Activated CD4-positive, alpha-beta memory T cell treated with anti-CD3 and anti-CD28 coated beads, Interleukin-2, amount 10 ng/mL, durations not matched to agents 7 days and 5 days (primary cell): ENCODE measurements at places on chromosomes 2 and 18.

DNA sequence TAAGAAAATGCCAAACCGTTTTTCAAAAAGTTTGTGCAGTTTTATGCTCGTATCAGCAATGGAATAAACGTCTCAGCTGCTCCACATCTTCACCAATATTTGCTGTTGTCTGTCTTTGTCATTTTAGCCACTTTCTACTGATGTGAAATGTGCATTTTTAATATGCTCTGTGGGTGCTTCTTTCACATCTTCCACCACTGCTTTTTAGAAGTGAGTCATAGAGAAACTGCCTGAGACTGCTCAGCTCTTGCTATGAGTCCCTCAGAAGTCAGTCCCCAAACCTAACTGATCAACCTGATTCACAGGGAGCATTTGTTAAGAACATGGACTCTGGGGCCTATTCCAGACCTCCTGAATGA is 41.0 kb upstream of the EPC2 start:
- peak; percentile 22 for DNase-seq

GRCh38 chr18:47901624-47902362 is 28.7 kb downstream of the SMAD2 start:
- no peak for DNase-seq

DNA sequence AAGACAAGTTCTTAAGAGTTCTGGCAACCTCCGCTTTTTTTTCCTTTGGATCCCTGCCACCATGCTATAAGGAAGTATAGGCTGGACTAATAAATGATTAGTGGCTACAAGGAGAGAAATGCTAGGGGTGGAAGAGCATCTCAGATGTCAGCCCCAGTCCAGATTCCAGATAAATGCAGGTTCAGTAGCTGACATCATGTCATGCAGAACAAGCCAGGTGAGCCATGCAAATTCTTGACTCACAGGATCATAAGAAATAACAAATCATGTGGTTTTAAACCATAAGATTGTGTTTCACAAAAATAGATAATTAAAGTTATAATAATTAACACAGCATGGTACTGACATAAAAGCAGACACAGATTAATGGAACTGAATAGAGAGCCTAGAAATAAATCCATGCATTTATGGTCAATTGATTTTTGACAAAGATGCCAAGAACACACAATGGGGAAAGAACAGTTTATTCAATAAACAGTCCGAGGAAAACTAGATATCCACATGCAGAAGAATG is 152.9 kb upstream of the SESTD1 start:
- no peak for DNase-seq

DNA sequence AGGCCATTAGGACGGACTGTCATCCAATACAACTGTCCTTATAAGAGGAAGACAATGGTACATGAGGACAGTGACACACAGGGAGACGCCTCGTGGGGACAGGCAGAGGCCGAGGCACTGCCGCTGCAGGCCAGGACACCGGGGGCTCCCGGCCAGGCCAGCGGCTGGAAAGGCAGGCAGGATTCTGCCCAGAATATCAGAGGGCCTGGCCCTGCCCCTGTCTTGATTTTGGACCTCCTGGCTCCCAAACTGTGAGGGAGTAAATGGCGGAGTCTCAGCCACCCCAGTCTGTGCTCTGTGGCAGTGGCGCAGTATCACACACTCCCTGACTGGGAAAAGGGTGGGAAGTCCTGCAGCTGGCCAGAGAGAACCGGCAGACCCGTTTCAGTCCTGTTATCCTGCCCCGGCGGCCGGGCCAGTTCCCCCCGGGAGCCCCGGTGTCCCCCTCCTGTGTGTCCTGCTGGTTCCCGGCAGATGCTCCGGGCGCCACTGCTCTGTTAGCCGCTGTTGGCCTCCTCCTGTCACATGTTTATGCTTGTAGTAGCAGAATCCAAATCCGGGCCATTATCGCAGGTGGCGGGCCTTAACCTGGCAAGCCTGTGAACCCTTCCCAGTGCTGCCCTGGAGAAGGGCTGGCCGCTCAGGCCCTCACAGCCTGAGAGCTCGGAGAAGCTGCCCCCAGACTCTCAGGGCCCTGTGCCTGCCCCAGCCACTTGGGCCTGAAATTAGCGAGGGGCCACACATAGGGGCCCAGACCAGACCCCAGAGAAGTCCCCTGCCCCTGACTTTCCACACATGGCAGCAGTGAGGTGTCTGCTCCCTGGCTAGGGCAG is 31.4 kb upstream of the TAF1B start:
- no peak for DNase-seq

DNA sequence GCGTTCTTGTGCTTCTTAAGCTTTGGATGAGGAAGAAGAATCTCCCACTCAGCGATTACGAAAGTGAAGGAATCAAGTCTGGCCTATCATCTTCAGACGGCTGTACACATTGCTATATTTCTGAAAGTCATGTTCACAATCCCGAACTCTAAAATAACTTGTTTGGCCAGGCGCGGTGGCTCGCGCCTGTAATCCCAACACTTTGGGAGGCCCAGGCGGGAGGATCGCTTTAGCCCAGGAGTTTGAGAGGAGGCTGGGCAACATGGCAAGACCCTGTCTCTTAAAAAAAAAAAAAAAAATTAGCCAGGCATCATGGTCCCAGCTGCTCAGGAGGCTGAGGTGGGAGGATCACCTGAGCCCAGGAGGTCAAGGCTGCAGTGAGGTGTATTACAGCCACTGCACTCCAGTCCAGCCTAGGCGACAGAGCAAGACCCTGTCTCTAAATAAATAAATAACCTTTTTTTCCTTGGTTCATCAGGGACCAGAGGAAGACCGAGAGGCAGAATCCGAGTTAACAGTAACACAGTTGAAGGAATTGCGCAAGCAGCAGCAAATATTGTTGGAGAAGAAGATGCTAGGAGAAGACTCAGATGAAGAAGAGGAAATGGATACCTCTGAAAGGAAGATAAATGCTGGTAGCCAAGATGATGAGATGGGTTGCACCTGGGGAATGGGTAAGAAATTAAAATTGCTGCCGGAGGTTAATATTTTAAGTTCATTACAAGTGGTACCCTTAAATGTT is 1.1 kb downstream of the SLC4A1AP start:
- no peak for DNase-seq

DNA sequence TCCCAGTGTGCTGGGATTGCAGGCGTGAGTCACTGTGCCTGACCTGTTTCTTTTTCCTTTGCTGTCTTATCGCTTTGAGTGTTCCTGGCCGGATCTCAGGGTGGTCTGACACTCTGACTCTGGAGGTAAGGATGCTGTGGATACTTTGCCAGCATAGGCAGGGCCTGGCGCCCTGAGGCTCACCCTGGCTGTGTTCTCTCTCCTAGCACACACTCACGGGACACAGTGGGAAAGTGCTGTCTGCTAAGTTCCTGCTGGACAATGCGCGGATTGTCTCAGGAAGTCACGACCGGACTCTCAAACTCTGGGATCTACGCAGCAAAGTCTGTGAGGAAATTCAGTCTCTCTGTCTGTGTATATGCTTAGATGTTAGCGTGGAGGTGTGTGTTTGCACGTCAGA is 18.0 kb upstream of the SAG start:
- DNase-seq = no peak

GRCh38 chr18:48519431-48520100 is 19.3 kb upstream of the CTIF start:
- no peak for DNase-seq

- DNase-seq = no peak
These were observed 2.8 kb upstream of the LBX2 start for GRCh38 chr2:74502147-74502719.

GRCh38 chr2:112794131-112794733 is 9.9 kb upstream of the IL1A start:
- DNase-seq = peak; percentile 79

DNA sequence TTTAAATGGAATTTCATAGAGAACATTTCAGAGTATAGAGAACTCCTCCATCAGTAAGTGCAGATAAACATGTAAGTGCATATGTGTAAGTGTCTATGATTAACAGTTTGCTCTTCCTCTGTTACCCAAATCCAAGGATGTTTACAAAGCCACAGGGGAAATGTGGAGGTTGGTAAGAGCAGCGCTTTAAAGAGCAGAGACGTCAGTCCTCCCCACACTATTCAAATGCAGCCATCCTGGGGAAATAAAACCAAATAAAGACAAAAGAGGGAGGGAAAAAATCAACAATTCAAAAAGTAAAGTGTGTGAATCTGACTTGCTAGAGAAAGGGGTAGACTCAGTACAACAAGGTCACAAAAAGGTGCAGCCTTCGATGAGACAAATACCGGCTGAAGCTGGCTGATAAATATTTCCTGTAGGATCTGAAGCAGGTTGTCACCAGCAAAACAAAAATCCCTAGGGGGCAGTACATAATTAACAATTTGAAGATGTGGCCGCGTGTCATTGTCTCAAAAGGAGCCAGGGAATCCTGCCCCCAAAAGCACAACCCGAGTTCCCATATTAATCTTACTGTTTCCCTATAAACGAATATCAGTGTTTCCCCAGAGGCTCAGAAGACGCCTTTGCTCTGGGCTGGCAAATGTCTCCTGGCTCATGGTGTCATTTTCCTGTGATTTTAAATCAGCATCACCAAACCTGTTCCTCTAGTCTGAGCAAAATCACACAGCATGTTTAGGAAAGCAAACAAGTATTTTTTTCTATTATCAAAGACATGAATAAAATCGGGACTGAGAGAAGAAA is 216.5 kb downstream of the CDCA7 start:
- no peak for DNase-seq

GRCh38 chr2:36178384-36178783 is 177.2 kb upstream of the CRIM1 start:
- no peak for DNase-seq

- DNase-seq = no peak
These were observed 43.5 kb downstream of the IRS1 start for GRCh38 chr2:226756131-226756530.

GRCh38 chr18:47996091-47996541 is 65.7 kb upstream of the SMAD2 start:
- no peak for DNase-seq

DNA sequence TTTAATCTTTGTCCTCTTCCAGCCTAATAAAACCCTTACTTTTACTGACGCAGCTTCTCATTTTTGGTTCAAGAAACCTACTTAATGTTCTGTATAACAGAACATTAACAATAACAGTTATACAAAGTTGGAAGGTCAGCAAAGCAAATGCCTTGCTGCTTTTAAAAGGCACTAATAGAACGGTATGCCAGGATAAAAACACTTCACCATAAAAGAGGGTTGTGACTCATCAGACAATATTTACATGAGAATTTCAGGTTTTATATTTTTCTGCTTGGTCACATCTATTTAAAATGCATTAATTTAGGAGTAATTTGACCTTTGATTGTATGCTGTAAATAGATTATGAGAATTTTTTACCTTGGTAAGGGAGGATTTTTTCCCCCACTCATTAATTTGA is 3.0 kb downstream of the KLHL41 start:
- DNase-seq = no peak

DNA sequence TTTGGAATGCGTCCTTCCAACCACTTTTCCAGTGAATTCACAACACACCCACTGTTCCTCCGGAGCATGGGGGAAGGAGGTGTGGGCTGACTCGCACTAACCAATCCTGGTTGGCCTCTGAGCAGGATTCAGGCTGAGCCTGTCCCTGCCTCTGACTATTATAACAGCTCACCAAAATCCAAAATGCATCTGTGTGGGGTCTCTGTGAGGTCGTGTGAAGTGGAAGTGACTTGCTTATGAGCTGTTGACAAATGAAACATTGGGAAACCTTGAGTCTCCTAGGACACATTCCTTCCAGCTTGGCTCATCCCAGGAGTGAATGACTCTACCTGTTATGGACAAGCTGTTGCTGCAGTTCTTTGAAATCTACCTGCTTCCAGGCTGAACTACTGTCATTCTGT is 1.5 kb downstream of the CIDEA start:
- DNase-seq = no peak

GRCh38 chr2:98701230-98701629 is 29.7 kb downstream of the MGAT4A start:
- no peak for DNase-seq

DNA sequence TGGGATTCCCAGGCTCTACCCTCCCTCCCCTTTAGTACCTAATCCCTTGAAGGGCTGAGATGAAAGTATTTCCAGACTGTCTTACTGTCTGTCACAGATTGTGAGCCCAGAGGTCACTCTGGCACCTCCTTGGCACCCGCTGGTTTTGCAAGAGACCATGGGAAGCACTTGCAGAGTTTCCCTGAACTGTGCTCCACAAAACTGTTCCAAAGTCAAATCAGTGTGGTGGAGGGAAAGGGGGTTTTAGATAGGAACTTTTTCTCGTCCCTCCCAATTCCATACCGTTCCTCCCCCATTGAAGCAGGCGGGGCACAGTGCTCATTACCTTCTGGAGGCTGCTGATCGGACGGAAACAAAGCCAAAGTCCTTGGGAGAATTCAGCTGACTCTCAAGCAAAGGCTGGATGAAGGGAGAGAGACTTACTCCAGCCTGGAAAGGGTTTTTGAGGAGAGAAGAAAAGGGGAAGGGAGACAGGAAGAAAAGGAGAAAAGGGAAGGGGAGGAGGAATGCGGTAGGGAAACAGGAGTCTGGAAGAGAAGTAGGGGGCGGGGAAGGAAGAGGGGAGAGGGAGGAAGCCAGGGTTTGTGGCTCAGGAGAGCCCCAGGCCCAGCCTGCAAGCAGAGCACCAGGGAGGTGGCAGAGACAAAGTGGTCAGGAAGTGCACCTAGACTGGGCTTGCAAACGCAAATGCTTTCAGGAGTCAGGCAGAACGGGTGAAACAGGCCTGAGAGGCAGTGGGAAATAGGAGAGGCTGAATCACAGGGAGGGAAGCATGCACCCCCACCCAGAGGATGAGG is 88.4 kb upstream of the SP3 start:
- DNase-seq = no peak

DNA sequence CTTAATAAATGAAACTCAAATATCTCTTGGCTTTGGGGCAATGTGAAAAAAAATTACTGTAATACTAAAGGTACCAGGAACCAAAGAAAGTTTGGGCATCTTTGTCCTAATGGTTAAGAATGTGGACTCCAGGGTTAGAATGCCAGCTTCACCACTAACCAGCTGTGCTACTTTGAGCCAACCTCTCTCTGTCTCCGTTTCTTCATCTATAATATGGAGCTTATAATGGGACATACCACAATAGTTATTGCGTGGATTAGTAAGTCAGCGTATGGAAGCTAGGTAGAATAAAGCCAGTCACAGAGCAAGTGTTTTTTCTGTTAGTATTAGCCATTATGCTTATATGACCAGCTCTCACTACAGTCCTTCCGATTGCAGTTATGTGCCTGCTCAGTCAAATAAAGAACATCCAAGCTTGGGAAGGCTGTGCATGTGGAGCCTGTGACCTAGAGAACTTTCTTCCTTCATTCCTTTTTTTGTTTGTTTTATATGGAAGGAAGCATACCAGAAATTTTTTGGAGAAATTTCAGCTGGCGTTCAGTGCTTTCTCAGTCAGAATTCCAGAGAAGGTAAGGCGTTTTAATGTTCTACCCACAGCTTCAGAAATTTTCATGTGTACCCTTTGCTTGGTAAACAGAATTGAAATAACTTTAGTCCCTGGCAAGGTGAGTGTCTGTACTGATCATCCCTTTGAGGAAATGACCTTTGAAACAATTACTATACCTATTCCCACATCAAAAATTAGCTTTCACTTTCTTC is 114.0 kb upstream of the RND3 start:
- DNase-seq = no peak

DNA sequence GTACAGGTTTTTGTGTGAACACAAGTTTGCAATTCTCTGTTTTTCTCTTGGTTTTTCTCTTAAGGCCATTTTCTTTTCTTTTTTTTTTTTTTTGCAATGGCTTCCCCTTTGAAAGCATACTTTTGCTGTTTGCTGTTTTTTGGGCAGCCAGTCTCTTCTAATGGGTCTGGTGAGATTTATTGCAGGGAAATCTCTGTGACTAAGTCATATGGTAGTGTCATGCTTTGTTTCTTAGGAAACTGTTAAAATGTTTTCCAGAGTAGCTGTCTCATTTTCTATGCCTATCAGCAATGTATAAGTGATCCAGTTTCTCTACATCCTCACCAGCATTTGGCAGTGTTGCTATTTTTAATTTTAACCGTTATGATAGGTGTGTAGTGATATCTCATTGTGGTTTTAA is 27.9 kb upstream of the CDCA7 start:
- DNase-seq = no peak
